ENCODE measurements at places on chromosomes 16 and 17.

GRCh38 chr17:7560172-7561027 lies 1.3 kb upstream of the SENP3 start:
- no peak for DNase-seq

- no peak for DNase-seq
Observed at GRCh38 chr16:84117494-84117843, 727 bp upstream of the MBTPS1 start.

DNA sequence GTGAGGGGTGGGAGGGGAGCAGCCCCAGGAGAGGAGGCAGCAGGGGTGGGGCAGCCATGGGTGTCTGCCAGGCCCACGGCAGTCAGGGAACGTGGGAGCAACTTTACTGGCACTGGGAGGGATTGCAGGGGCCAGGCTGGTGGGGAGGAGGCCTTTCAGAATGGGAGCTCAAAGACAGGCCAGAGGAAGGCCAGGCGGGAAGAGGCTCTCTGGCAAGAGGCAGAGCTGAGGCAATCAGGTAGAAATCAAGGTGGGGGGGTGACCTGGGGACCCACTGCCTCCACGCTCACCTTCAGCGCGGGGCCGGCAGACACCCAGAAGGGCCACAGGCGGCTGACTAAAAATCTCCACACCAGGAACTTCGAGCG lies 11.9 kb upstream of the GSE1 start:
- DNase-seq: no peak

DNA sequence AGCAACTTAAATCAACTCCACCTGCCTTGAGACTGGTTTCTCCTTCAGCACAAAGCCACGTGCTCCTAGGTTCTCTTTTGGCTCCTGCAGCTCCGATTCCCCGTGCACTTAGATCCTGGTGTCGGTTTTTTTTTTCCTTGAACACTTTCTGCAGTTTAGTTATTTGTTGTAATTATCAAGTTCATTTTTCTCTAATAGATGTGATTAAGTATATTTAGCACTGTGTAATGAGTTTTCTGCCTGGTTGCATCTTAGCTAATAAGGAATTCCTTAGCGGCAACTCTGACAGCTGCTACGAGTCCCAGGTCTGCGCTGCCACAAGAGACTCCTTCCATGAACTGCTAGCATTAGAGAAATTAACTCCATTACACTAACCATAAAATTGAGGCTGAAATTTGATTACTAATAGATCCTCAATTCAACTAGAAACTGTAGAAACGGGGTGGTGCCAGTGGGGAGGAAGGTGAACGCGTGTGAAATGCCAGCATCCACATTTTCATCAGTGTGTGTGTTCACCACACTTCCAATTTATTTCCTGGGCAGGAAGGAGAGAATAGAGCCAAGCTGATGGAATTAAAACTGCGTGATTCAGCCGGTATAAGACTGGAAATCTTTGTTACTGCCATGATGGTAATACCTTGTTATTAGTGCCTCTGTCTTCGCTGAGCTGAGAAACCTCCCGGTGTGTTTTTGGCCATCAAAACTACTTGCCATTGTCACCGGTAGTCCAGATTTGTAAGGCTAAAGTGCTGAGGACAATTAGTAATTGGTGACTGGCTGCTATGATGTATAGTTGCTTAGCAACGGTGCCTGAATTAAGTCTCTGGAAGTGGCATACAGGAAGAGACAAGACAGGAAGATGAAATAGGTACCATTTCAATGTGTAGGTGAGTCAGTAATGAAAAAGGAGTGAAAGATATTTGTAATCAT lies 232.4 kb downstream of the IRX3 start:
- no peak for DNase-seq

GRCh38 chr16:69555437-69555836 lies 10.3 kb upstream of the NFAT5 start:
- no peak for DNase-seq

DNA sequence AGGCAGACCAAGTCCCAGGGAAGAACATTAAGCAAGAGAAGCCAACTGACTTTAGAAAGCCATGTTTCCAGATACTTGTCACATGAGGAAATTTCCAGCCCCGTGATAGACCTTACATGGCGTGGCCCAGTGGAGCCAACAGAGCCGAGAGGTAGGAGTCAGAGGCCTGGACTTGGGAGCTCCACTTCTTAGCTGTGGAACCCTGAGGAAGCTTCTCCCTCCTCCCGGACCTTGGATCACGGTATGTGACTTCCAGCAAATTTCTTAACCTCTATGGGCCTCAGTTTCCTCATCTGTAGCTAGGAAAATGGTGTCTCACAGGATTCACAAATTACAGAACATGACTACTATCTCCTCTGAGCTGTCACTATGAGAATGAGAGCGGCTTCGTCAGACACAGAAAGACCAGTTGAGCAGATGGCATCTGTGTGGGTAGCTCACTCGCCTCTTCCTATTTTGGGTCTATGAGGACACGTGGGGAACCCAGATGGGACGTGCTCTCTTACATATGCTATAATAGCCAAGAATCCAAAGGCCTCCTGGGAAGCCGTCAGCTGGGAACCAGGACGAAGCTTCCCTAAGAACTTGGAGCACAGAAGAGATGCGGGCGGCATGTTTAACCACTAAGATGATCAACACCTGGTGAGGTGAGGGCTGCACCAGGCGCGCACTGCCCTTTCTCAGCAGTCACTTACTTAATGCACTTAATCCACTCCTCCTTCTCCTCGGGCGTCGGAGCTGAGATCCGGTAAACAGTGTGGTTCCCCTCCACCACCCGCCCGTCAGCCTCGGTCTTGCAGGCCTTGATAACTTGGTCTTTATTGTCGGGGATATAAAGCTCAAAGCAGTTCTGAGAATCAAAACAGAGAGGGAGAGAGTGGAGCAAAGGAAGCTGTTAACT lies 102.3 kb downstream of the CYTH1 start:
- no peak for DNase-seq

DNA sequence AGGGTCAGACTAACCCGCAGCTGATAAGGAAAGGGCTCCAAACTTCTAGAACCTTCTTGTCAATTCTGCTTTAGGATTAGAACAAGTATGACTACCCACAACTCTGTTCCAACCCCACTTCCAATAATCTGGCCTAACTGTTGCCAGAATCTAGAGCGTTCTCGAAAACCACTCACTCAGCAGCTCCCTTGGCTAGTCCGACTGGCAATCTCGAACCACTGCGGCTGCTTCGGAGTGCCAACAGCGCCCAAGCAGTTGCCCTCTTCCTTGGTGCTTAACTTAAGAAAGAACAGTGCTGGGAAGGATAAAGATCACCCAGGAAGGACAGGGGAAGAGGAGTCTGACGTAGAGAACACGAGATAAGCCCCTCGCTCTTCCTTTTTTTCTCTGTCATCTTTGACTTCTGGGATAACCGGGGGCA lies 818 bp downstream of the DNAJC7 start:
- no peak for DNase-seq

DNA sequence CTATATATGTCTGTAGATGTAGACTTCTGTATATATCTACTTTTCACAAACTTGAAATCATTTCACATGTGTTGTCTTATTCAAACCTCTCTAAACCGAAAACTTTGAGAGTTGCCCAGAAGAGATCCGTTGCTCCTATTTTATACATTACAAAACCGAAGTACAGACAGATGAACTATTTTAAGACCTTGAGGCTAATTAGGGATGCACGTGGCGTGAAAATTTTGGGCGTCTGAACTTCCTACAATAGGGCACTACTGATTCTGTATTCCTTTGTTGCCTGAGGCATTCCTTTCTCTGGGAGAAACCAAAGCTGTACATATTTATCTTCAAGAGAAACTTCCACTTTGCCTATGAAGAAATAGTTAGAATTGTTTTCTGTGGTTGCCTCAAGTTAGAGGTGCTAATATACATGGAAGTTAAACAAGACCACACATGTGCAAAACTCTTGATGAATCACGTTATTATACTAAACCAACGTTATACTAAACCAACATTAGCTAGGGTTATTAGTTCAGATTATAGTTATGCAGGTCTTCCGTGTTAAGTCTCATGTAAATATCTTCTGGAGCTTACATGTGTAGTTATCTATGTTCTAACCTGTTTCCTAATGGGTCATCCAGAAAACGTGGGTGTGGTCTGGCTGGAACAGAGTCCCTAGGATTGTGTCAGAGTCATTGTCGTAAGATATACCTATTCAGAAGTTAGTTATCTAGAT lies 111.2 kb downstream of the RBFOX1 start:
- DNase-seq: no peak
